ENCODE measurements at places on chromosomes 7 and 10.
A peak's percentile ranks its signal among the peaks of the same experiment; 100 is the strongest.

GRCh38 chr10:97083228-97083829 is 102.4 kb downstream of the SLIT1 start:
- no peak for DNase-seq

- DNase-seq = no peak
These were observed 639.2 kb upstream of the POT1 start for GRCh38 chr7:125568799-125569198.

GRCh38 chr7:7175075-7175695 is 7.2 kb upstream of the C1GALT1 start:
- DNase-seq = no peak

- no peak for DNase-seq
These were observed 210.6 kb downstream of the ZNF365 start for GRCh38 chr10:62584731-62585130.

DNA sequence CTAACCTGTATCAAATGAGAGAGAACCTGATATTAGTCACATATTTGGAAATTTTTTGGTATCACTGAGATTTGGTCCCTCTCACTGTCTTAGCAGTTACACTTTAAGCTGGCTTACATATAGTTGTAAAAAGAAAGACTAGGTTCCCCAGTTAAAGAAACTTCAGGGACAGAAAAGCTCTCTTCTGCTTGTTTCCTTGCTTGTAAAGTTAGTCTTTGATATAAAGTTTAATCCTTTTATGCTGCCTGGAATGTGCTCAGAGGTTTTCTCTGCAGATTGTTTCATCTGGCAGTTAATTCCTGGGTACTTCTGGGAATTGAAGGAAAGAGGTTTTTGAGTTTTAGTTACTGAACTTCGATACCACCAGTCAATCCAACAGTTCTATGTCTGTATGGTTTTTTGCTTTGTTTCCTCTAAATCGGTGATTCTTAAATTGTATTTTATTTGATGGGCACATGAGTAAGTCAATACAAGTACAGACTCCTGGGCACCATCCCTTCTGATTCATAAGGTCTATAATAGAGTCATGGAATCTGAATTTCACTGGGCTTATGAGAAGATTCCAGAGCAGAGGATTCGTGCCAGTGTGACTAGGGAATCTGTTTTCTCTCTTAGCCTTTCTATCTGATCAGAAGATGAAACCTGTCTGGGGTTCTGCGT is 1080.9 kb upstream of the C7orf33 start:
- no peak for DNase-seq

- no peak for DNase-seq
These were observed 62.9 kb downstream of the SCRN1 start for GRCh38 chr7:29926741-29927140.

GRCh38 chr7:83936056-83936708 is 258.4 kb downstream of the SEMA3A start:
- peak; percentile 54 for DNase-seq

GRCh38 chr10:10855151-10855581 is 162.5 kb upstream of the CELF2 start:
- DNase-seq = no peak

GRCh38 chr10:32237644-32238345 is 109.2 kb downstream of the EPC1 start:
- DNase-seq = no peak

GRCh38 chr7:123757095-123757494 is 8.3 kb upstream of the WASL start:
- DNase-seq = no peak

- DNase-seq = no peak
These were observed 75.7 kb upstream of the SYPL1 start for GRCh38 chr7:106187613-106188350.

Measured in stimulated activated CD4-positive, alpha-beta T cell treated with anti-CD3 and anti-CD28 coated beads, Interleukin-15, amount 100 ng/mL, for 24 hours (primary cell).